ENCODE measurements at places on chromosomes 6 and 20. TPM values are rescaled to one million over a fixed set of nuclear protein-coding genes. Genes with fewer than 3 reads are reported as not detected.

DEFB124 gene
- not detected for total RNA-seq

SFTA2 gene
- not detected for total RNA-seq

HSPA1L gene
- 0.33 TPM for total RNA-seq

KCNK15 gene
- not detected for total RNA-seq

TUBB2B gene
- 15.9 TPM for total RNA-seq

LRRC1 gene
- total RNA-seq, result 8.9 TPM

PRND gene
- total RNA-seq, result not detected

ABRACL gene
- 183 TPM for total RNA-seq

CRIP3 gene
- total RNA-seq, result not detected

DPPA5 gene
- total RNA-seq, result not detected

FLRT3 gene
- 0.30 TPM for total RNA-seq

TCF15 gene
- 8.6 TPM for total RNA-seq

SLC17A3 gene
- not detected for total RNA-seq

MAS1 gene
- not detected for total RNA-seq

LGSN gene
- not detected for total RNA-seq

SAYSD1 gene
- 12.2 TPM for total RNA-seq

HTR1E gene
- total RNA-seq, result not detected

PRSS16 gene
- not detected for total RNA-seq

BPI gene
- not detected for total RNA-seq

GRM4 gene
- not detected for total RNA-seq

GABRR1 gene
- total RNA-seq, result not detected

ADGB gene
- total RNA-seq, result not detected

GGTLC1 gene
- not detected for total RNA-seq

FAM184A gene
- total RNA-seq, result 0.54 TPM

FABP7 gene
- not detected for total RNA-seq

GNMT gene
- not detected for total RNA-seq

ZFAND3 gene
- 21.1 TPM for total RNA-seq

CST2 gene
- not detected for total RNA-seq

PPIL6 gene
- total RNA-seq, result not detected

IL17F gene
- total RNA-seq, result not detected

RIPOR3 gene
- total RNA-seq, result not detected

LIME1 gene
- 5.5 TPM for total RNA-seq

C6orf58 gene
- total RNA-seq, result not detected

CAP2 gene
- total RNA-seq, result 1.9 TPM

C6orf163 gene
- total RNA-seq, result 0.74 TPM

DOK5 gene
- total RNA-seq, result 0.67 TPM

THBS2 gene
- total RNA-seq, result 0.67 TPM

MUC21 gene
- not detected for total RNA-seq
